Memory B cell (primary cell): ENCODE measurements at places on chromosomes 5 and 9.

DNA sequence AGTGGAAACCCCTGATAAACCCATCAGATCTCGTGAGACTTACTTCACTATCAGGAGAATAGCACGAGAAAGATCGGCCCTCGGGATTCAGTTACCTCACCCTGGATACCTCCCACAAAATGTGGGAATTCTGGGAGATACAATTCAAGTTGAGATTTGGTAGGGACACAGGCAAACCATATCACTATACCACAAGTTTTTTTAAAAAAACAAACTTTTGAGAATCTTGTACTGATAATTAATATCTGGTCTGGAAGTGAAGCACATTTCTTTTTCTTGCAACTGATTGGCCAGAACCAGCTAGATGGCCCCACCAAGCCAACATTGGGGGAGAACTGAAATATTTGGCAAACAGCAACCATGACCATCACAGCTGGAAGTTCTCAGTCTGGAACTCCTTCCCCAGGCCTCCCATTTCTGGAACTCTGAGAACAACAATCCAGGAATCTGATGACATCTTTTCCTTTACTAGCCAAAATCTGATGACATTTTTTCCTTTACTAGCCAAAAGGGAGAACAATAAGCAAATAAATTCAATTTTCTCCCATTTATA, 51.8 kb upstream of the CDKN2B start:
- no peak for DNase-seq

- DNase-seq: no peak
Measured at GRCh38 chr5:144575736-144576135, 405.1 kb downstream of the KCTD16 start.

DNA sequence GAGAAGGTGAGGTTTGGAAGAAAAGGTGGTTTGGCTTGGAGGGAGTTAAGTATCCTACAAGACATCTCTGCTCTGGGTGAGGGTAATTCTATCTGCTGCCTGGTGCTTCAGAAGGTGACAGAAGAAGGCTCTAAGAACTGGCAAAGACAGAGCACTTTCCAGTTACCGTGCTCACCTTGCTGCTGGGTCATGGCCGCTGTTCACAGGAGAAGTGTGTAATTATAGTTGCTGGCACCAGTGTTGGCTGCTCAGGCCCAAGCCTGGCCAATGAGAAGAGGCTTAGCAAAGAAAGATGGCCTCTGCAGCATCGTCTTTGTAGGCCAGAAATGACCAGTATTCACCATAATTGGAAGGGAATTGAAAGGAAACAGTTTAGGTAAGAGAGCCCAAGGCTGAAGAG, 37.9 kb upstream of the KLF9 start:
- DNase-seq: no peak

GRCh38 chr5:8919096-8919495, 626.8 kb downstream of the SEMA5A start:
- DNase-seq: no peak

DNA sequence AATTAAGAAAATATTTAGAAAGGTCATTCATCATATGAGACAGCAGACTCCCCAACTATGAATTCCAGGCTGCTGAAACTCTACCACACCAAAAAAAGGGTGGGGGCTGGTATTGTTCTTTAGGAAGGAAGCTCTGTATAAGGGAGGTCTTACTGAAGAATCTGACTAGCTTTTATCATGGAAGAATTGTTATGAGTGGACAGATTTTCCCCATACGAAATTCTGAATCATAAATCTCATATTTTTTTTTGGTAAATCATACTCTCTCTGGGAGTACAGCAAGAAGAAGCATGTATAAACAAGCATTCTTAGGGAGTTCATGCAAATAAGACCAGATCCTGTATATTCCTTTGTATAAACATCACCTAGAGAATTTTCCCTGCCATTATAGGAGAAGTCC, 220.0 kb downstream of the SLC12A2 start:
- DNase-seq: no peak

- DNase-seq: no peak
Measured at GRCh38 chr9:92141144-92142129, 26.2 kb upstream of the SPTLC1 start.

DNA sequence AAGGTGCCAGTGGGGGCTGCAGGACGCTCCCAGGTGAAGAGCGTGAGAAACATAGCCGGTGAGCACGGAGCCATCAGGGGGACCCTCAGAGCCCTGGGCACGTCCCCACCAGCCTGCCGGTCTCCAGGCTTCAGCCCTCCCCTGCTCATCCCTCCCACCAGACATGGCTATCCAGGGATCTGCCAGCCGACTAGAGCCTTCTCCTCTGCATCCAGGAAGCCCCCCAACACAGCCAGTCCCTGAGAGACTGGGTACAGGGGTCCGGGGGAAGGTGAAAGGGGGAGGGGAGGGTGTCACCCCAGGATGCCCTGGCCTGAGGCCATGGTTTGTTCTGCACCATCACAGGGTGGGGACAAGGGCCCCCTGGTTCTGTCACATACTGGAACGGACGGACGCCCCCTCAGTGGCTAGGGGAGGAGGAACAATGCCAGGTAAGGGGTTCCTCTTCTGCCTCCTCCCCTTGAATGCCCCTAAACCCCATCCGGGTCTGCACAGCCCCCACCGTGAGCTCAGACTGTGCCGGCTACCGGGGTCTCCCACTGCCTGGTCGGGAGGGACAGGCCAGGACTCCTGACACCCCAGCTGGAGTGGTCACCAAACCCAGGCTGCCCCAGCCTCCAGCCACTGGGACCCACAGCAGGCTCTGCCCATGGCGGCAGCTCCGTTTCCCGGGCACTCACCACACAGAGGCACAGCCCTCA, 34.3 kb downstream of the NACC2 start:
- DNase-seq: no peak

DNA sequence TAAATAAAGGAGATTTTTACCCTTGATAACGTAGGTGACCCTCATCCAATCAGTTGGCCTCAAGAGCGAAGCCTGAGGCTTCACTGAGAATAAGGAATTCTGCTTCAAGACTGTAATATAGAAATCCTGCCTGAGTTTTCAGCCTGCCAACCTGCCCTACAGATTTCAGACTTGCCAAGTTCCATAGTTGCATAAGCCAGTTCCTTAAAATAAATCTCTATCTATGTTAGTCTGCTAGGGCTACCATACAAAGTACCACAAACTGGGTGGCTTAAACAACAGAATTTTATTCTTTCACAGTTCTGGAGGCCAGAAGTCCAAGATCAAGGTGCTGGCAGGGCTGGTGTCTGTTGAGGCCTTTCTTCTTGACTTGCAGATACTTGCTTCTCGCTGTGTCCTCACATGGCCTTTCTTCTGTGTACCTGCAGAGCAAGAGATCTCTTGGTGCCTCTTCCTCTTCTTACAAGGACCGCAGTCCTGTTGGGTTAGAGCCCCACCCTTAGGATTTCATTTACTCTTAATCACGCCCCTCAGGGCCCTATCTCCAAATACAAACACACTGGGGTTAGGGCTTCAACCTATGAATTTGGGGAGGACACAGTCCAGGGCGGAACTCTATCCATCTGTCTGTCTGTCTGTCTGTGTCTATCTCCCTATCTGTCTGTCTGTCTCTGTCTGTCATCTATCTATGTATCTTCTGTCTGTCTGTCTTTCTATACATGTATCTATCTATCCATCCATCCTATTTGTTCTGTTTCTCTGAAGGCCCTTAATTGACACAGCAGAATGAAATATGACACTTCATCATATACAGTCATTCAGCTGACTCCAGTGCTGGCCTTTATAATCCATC, 17.0 kb upstream of the CMBL start:
- DNase-seq: no peak

DNA sequence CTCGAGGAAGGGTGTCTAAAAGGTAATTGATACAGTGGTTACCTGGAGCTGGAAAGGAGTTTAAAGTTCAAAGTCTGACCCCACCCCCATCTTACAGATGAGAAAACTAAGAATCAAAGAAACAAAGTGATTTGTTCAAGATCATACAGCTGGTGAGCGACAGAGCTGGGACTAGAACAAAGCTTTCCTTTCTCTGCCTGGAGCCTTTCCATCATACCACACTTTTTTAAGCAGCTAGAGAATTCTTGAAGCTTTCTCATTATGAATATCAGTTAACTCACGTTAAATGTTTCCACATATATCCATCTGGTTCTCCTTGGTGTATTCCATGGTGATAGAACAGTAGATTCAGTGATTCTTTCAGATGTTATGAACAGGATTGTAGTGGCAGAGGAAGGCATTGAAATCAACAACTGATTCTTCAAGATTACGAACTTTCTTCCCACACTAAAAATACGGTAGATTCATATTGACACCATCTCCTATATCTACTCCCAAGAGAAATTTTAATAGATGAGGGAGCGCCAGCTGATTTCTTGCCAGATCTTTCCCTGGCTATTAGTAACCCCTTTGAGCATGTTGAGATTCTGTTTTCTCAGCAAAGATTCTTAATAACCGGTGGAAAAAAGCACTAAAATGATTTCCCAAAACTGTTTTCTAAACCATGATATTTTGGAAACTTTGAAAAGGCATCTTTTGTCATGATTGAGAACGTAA, 233.7 kb downstream of the ADAMTSL1 start:
- no peak for DNase-seq

- DNase-seq: no peak
Measured at GRCh38 chr5:120454094-120454798, 9.9 kb upstream of the PRR16 start.

- no peak for DNase-seq
Measured at GRCh38 chr5:62167561-62168057, 138.4 kb upstream of the KIF2A start.

- DNase-seq: no peak
Measured at GRCh38 chr9:86790805-86791204, 156.5 kb downstream of the GAS1 start.

- DNase-seq: no peak
Measured at GRCh38 chr5:2204366-2205184, 321.9 kb upstream of the IRX4 start.

DNA sequence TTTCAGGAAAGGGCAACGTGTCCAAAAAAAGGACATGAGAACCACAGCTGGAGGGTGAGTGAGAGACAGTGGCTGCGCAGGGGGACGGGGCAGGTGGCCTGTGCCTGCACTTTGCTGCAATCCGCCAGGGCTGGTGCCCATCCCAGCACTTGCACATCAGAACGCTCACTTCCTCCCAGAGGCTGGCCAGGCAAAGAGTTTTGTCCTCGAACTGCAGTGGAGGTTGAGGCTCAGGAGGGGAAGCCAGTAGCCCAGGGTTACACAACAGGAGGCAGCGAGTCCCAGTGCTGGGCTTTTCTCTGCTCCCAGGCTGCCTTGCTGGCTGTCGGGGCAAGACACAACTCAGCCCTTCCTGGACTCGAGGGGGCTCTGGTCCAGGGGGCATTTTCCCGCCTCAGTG, 33.1 kb downstream of the CRB2 start:
- DNase-seq: no peak

GRCh38 chr5:37071901-37072581, 177.1 kb downstream of the CPLANE1 start:
- no peak for DNase-seq
